ENCODE measurements at places on chromosomes 12 and 14.

DNA sequence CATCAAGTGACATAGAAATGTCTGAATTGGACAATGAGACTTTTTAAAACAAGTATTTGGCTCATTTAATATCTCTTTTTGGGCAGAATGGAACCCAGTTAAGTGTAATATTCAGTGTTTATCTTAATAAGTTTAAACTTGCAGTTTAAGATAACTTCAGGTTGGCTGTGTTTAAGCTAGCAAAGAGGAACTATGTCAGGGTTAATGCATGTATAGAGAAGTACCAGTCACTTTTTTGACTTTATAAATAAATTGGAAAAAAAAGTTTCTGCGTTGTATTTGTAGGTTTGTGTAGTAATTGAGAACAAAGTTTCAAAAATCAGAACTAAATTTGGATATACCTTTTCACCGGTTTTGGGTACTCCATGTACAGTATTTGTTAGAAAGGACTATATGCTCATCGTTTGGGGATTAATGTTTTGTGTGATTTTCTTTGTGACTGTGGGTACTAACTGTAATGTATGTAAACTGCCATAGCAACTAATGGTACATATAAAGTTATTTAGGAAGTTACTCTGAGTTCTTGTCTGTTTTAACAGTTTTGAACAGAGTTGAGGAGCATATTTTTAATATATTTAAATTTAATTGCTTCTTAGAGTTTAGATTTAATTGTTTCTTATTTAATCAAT lies 4.5 kb downstream of the HMGA2 start:
- DNase-seq: no peak

- no peak for DNase-seq
Measured at GRCh38 chr12:69881771-69882170, 56.7 kb downstream of the MYRFL start.

- no peak for DNase-seq
Measured at GRCh38 chr14:63524537-63525155, 18.5 kb downstream of the PPP2R5E start.

- no peak for DNase-seq
Measured at GRCh38 chr12:106139422-106140171, 843 bp upstream of the NUAK1 start.

GRCh38 chr12:28425526-28425925 lies 235.3 kb downstream of the CCDC91 start:
- no peak for DNase-seq

DNA sequence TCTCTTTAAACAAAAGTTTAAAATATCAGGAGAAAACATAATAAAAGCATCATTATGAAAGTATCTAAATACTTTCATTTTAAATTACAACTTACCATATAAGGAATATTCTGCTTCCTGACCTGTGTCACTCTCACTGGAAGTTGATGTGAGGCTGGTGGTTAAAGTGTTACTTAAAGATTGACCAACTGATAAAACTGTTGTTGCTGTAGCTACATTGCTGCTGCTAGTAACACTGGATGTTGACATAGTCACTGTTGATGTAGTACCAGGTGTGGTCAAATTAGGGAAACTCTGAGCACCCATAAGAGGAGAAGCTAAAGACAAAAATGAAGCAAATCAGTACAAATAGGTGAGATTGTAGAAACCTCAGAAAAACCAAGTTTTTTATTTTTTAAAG lies 79.9 kb downstream of the HECTD1 start:
- DNase-seq: no peak

GRCh38 chr12:72017054-72017651 lies 78.5 kb downstream of the TPH2 start:
- peak; percentile 17 for DNase-seq

Data from activated T-helper 1 cell treated with anti-CD3 and anti-CD28 coated beads, Interleukin-2, amount 50 U/mL, for 16 hours (primary cell).